ENCODE measurements at places on chromosomes 2 and 18. TPM values are rescaled to one million over a fixed set of nuclear protein-coding genes. Genes with fewer than 3 reads are reported as not detected.

GRCh38 chr2:223585666-223586065 lies 16.5 kb downstream of the SCG2 start:
- no peak overlapping the region for H3K27ac ChIP-seq
- H3K4me1 ChIP-seq: peaks cover 4% of the 10 kb centered on the region
- no peaks in the 10 kb centered on the region for H3K27me3 ChIP-seq
- no peak for DNase-seq

DNA sequence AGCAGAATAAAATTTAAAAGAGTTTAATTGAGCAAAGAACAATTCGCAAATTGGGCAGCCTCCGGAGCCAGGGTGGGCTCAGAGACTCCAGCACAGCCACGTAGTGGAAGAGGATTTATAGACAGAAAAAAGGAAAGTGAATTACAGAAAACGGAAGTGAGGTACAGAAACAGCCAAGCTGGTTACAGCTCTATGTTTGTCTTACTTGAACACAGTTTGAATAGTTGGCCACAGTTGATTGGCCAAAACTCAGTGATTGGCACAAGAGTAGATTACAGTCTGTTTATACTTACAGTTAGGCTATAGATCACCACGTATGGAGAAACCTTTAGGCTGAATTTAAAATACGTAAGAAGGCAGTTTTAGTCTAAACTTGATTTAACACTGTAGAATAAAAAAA lies 78.8 kb upstream of the NEDD4L start:
- no peaks in the 10 kb centered on the region for H3K36me3 ChIP-seq
- H3K27me3 ChIP-seq: no peaks in the 10 kb centered on the region
- no peak overlapping the region for H3K4me3 ChIP-seq
- H3K27ac ChIP-seq: no peak overlapping the region

DNA sequence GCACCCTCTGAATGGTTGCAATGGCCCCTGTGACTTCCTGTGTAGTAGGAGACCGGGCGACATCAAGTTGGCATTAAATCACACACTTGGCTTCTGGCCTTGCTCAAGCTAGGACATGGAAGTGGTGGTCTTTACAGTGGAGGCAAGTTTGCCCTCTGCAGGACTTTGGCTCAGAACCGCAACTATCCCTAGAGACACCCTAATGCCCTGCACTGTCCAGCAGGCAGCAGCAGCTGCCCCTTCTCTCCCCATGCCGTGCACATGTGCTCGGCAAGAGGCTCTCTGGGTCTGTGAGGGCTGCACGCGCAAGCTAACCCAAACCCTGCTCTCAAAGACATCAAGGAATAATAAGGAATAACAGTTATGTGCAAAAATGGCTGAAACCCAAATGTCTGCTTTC lies 106.5 kb downstream of the COL6A3 start:
- no peak for DNase-seq
- no peak overlapping the region for H3K27ac ChIP-seq
- 0 out of 2 replicates have a peak, but pooled peaks cover 2% of the 10 kb centered on the region for H3K27me3 ChIP-seq
- H3K4me3 ChIP-seq: no peak overlapping the region

Gene SP5
- not detected for total RNA-seq

Gene BOLL
- total RNA-seq: not detected

Gene NTSR2
- not detected for total RNA-seq

Gene PKP4
- total RNA-seq: 88.0 TPM

Data from H1 (cell line).